Motor neuron (in vitro differentiated cells): ENCODE measurements at places on chromosomes 1 and 21. TPM values are rescaled to one million over a fixed set of nuclear protein-coding genes. Genes with fewer than 3 reads are reported as not detected.

Gene ATP1A2
- 1.3 and 1.8 TPM in 2 replicates for total RNA-seq

Gene ANKRD35
- 0.78 and 1.1 TPM in 2 replicates for total RNA-seq

Gene CELA3B
- total RNA-seq, result not detected in 2 replicates

Gene LEFTY1
- total RNA-seq, result 0.31 TPM in 1 of 2 replicates, not detected in the other

Gene NKAIN1
- 0.77 and 1.2 TPM in 2 replicates for total RNA-seq

Gene OR14K1
- 0.36 TPM in 1 of 2 replicates, not detected in the other for total RNA-seq

Gene SCP2
- 86.7 and 94.3 TPM in 2 replicates for total RNA-seq

Gene MYOG
- total RNA-seq, result 0.17 TPM in 1 of 2 replicates, not detected in the other

GRCh38 chr1:12071892-12072291 lies 8.8 kb downstream of the TNFRSF8 start:
- ATAC-seq, result no peak

DNA sequence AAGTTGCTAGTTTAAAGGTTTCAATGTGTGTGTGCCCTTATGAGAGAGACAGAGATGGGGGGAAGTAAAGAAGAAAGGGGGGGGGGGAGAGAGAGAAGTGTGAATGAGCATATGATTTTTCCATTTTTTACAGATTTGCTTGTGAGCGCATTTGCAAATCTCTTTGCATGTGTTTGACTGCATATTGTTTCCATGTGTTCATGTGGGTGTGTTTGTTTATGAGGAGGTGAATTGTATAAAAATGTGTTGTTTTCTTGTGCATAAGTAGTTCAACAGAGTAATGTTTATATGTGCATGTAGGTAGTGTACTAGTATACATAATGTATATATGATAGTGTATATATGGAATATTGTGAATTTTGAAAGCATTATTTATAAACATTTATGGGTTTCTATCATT lies 205.9 kb upstream of the SPAG17 start:
- no peak for ATAC-seq

DNA sequence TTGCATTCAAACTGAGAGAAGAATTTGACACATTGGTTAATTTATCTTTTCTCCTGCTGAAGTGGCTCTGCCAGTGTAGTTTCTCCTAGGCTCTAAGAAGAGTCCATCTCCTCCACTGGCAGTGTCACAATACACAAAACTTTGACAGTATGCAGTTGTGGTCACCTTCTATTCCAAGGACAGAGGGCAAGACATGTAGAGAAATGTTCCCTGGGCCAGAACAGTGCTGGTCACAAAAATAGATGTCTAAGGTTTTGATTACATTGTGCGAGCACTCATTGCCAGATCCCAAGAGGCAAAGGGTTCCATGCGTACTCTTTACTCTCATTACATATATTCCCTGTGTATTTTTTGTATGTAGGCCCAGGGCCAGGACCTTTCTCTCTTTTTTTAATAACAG lies 148.1 kb upstream of the UBE2U start:
- no peak for ATAC-seq

DNA sequence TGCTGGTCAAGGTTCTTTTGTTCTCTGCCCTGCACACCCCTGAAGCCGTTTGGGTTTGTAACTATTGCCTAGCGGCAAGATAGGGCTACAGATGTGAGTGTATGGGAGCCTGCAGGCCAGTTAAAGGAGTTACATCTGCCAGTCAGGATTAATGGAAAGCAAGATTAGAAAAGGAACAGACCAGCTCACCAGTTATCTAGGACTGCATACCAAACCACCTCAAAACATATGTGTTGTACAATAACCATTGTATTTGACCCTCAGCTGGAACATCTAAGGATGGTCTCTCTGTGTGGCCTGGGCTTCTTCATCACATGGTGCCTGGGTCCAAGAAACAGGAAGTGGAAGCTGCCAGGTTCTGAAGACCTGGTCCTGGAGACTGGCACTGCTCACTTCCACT lies 52.5 kb upstream of the FBXO28 start:
- no peak for ATAC-seq

DNA sequence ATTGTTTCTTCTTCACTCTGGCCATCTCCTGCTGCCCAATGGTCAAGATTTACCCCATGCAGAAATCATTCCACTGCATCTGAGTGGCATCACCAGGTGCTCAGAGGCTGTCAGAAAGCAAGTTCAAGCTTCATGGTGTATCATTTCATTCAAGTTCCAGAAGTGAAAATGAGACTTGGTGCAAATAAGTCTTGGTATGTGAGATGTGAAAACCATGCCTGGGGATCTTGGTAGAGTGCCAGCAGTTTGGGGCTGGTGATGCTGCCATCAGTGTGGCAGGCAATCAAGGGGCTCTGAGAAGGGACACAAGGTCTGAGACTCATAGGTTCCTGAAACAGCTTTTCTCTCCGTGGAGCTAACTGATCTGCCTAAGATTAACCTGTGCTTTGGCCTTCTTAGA lies 52.0 kb downstream of the CD2 start:
- no peak for ATAC-seq

GRCh38 chr1:207831517-207832327 lies 79.2 kb downstream of the CD34 start:
- ATAC-seq, result no peak

DNA sequence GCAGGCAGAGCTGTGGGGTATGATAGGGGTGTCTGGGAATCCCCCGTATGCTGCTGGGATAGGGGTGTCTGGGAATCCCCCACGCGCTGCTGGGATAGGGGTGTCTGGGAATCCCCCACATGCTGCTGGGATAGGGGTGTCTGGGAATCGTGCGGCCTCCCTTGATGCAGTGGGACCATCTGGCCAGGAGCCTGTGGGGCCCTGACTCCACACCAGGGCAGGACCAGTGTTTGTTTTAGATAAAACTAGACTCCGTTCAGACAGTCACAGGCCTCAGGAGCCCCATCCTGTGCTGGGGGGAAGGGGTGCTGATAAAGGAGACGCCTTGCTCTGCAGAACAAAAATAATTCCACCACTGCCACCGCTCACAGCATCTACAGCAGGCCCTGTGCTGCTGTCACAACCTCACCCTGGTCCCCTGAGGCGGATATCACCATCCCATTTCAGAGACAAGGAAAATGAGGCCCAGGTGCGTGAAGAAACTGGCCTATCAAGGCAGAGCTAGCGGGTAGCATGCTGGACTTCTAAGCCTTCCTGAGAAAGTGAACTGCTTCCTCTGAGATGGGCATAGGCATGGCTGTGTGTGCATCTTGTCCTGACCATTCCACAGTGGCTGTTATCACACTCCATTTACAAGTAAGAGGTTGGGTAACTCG lies 24.0 kb downstream of the ECE1 start:
- ATAC-seq, result no peak

DNA sequence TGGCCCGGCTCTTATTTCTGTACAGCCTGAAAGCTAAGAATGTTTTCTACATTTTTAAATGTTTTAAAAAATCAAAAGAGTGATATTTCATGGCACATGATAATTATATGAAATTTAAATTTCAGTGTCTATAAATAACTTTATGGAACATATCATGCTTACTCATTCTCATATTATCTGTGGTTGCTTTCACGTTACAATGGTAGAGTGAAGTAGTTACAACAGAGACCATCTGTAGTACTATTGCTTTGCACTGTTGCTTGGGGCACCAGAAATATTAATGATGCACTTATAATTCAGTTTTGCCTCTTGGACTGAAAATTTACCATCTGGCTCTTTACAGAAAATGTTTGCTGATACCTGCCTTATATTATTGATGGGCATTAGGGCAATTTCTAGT lies 481.6 kb downstream of the PLPP3 start:
- ATAC-seq, result no peak

DNA sequence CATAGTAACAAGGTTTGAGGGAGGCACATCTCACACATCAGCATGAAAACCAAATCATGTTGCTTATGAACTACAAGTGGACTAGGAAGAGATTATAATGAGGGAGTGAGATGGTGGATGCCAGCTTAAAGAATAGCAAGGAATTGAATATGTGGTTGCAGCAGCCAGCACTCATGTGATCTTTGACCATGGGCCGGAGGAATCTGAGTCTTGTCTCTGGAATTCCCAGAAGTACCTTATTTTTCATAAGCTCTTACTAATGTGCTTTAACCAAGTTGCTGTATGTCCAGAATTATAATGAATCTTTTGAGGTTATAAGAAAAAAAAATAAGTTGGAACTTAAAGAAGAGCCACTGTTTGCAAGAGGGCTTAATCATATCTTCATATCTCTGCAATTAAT lies 97.0 kb downstream of the DISP1 start:
- ATAC-seq, result no peak

GRCh38 chr1:116189481-116189880 lies 78.3 kb downstream of the MAB21L3 start:
- ATAC-seq, result no peak

DNA sequence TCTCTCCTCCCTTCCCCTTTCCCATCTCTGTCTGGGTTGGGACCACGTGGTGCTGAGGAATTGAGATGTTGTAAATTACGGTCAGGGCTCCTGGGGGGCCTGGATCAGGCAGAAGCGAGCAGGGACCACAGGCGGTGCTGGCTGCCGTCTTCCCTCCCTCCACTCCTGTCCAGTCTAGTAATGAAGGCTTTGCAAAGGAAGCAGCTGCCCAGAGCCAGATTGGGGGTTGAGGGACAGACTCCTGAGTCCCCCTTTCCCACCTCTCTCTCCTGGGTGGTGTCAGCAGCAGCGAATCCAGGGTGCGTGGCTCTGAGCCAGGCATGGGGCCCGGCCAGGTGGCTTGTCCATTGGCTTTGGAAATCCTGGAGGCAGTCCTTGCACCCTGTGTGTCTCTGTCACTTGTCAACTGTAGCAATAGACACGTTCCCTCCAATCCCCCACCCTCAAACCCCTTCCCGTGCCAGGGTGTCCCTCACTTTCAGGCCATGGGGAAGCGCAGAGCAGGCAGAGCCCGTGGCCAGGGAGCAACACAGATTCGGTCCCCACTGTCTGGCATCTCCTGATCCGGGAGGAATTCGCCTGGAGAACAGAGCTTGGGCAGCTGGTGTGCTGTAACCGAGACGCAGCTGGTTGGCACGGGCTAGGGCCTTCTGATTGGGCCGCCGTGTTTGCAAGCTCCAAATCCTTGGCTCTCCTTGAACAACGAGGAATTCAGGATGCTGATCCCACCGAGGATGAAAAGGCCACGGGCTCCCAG lies 64.8 kb upstream of the WNT4 start:
- no peak for ATAC-seq

DNA sequence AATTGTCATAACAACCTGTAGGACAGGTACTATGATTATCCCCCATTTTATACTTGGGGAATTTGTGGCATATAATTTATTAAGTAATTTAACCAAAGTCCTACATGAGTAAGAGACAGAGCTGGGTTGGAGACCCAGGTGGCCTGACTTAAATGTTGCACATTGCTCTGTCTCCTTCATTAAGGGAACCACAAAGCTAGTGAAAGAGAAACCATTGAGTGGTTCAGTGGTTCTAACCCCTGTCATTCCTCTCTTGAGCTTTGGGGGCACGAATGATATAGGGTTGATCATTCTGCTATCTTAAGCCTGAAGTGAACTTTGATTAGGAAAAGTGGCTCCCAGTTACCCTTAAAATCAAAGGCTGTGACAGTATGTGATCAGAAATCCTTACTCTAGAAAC lies 5.3 kb upstream of the MAP3K7CL start:
- no peak for ATAC-seq

DNA sequence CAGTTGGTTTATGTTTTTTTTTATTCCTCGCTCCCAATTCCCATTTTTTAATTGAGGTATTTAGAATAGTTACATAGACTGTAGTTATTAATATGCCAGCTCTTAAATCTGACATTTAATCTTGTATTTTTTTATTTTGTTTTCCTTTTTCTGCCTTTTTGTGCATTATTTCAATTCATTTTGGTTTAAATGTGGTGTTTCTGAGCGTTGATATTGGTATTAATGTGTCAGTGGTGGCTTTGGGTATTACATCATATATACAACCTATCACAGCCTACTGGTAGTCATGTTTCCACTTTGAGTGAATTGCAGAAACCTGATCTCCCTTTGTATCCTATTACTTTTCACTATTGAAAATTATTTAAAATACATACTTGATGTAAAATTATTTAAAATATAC lies 1027.3 kb downstream of the KCNT2 start:
- ATAC-seq, result no peak

DNA sequence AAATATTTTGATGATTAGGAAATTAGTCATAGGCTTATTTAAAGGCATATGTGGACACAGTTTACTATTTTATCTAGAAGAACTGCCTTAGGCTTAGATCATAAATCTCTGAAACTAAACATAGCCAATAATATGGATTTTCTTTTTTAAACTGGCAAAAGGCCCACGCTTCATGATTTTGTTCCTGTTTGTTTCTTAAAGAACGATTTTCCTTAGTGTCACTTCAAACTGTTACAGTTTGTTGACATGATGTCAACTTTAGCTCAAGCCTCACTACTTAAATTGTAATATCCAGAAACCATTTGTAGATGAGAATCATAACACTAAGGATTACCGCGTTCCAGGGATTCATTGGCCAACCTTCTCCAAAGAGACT lies 322.6 kb downstream of the HHIPL2 start:
- ATAC-seq, result no peak

DNA sequence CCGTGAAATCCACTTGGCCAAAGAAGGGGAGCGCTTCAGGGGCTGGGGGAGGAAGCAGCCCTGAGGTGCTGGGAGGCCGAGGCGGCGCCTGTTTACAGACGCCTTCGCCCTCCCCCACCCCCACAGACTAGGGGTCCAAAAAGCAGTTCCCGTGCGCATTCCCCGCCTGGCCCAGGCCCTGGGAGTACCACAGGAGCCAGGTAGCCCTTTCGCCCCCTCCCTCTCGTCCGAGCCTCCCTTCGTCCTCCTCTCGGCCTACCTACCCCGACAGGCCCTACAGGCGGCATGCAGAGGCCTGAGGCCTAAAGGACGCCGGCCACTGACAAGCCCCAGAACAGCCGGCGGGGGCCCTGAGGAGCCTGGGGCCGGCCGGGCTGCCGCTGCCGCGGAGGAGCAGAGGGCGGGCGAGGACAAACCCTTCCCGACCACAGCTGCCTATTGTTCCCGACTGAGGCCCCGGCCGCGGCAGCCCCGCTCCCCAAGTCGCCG lies 522 bp downstream of the RC3H1 start:
- ATAC-seq, result peak; percentile 69

- ATAC-seq, result no peak
Observed at GRCh38 chr1:45610589-45611226, 13.1 kb downstream of the CCDC17 start.

GRCh38 chr1:198276241-198276640 lies 119.4 kb downstream of the NEK7 start:
- no peak for ATAC-seq

GRCh38 chr21:43361493-43362296 lies 65.2 kb downstream of the SIK1 start:
- ATAC-seq, result peak; percentile 70

DNA sequence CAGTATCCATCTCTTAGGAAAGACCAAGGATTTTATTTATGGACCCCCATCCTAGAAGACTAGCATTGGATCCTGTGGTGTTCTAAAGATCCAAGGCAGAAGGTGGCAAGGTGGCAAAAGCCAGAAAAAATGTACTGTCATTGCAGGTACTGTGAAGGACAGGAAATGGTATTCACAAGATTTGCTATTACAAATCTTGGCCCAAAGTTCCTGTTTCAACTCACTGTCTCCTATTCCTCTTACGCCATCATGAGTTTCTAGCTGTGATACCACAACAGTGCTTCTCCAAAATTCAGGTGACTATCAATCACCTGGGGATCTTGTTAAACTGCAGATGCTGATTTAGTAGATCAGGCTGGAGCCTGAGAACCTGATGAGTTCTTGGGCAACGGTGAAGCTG lies 21.4 kb downstream of the ACP6 start:
- ATAC-seq, result no peak

- ATAC-seq, result no peak
Observed at GRCh38 chr1:152539901-152540300, 25.6 kb downstream of the CRCT1 start.

GRCh38 chr1:153833171-153833570 lies 58.0 kb downstream of the SLC27A3 start:
- no peak for ATAC-seq
